ENCODE measurements at places on chromosomes 3 and 15. TPM values are rescaled to one million over a fixed set of nuclear protein-coding genes. Genes with fewer than 3 reads are reported as not detected.

HHLA2 gene
- total RNA-seq = not detected

IL16 gene
- total RNA-seq = 2.4 TPM

C3orf22 gene
- total RNA-seq = not detected

SLC12A8 gene
- 0.90 TPM for total RNA-seq

ACKR4 gene
- 0.43 TPM for total RNA-seq

PRTG gene
- 1.1 TPM for total RNA-seq

PRSS50 gene
- total RNA-seq = 0.23 TPM

SERINC4 gene
- total RNA-seq = 0.23 TPM

SLC22A14 gene
- total RNA-seq = 0.08 TPM

IMPG2 gene
- 0.64 TPM for total RNA-seq

LSMEM2 gene
- 1.2 TPM for total RNA-seq

LDHAL6B gene
- total RNA-seq = not detected

ANKRD34C gene
- not detected for total RNA-seq

PLSCR2 gene
- total RNA-seq = not detected

GRAMD1C gene
- 0.81 TPM for total RNA-seq

SNTN gene
- total RNA-seq = not detected

SMAD6 gene
- 1.3 TPM for total RNA-seq

EFCC1 gene
- 1.5 TPM for total RNA-seq

MAGI1 gene
- 6.3 TPM for total RNA-seq

CFAP91 gene
- 0.88 TPM for total RNA-seq

DUOX1 gene
- 0.64 TPM for total RNA-seq

PCSK6 gene
- 23.1 TPM for total RNA-seq

GPR171 gene
- total RNA-seq = 0.27 TPM

LRRC2 gene
- total RNA-seq = 95.5 TPM

SUCNR1 gene
- 0.13 TPM for total RNA-seq

ZNF502 gene
- total RNA-seq = 3.9 TPM

SMCO1 gene
- total RNA-seq = 1.2 TPM

ADPGK gene
- 7.9 TPM for total RNA-seq

PPP1R2 gene
- total RNA-seq = 83.8 TPM

FSIP1 gene
- total RNA-seq = 0.68 TPM

XYLB gene
- total RNA-seq = 1.3 TPM

SYNM gene
- total RNA-seq = 380 TPM

STAB1 gene
- total RNA-seq = 47.5 TPM

ABCC5 gene
- total RNA-seq = 51.6 TPM

STRIT1 gene
- total RNA-seq = 1,417 TPM

ZMYND10 gene
- 0.99 TPM for total RNA-seq

MUC4 gene
- not detected for total RNA-seq

TMA7 gene
- total RNA-seq = 192 TPM

CDHR4 gene
- total RNA-seq = not detected
